IPS DF 6.9 (cell line): ENCODE measurements at places on chromosomes 2 and 18.

DNA sequence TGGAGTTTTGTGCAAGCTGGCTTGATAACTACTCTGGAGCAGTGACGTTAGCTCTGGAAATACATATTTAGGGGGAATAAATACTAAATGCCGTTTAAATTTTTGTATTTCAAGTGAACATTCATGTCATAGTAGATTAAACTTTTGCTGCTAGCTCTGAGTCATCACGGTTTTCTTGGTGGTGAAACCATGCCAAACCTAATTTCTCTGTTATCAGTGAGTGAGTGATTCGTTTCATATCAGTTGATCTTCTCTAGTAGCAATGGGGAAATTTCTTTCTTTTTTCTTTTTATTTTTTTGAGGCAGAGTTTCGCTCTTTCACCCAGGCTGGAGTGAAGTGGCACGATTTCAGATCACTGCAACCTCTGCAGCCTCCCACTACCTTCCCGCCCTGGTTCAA lies 211.1 kb downstream of the PTPRM start:
- no peaks in the 10 kb centered on the region for H3K36me3 ChIP-seq
- no peak for DNase-seq
- no peaks in the 10 kb centered on the region for H3K4me1 ChIP-seq
- H3K27me3 ChIP-seq = no peaks in the 10 kb centered on the region
- no peak overlapping the region for H3K4me3 ChIP-seq
- no peak overlapping the region for H3K27ac ChIP-seq

DNA sequence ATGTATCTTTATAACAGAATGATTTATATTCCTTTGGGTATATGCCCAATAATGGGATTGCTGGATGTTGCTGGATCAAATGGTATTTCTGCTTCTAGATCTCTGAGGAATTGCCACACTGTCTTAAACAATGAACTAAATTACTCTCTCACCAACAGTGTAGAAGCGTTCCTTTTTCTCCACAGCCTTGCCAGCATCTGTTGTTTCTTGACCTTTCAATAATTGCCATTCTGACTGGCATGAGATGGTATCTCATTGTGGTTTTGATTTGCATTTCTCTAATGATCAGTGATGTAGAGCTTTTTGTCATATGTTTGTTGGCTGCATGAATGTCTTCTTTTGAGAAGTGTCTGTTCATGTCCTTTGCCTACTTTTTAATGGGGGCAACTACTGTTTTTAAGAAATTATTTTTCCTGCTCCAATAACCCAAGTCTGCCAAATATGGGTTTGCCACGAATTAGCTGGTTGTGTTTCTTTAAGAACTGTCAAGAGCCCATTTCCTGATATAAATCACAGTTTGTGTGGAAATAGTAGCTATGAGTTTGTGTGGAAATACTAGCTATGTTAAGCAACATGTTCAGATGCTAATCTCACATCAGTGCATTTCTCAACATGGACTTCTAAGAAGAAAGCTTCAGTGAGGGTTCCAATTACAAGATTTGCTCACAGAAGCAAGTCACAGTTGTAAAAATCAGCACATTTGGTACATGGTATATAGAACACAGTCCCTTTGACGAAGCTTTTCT lies 259.4 kb downstream of the ANAPC1 start:
- no peak overlapping the region for H3K27ac ChIP-seq
- H3K36me3 ChIP-seq = no peaks in the 10 kb centered on the region
- DNase-seq = no peak
- H3K4me1 ChIP-seq = no peaks in the 10 kb centered on the region
- no peaks in the 10 kb centered on the region for H3K27me3 ChIP-seq
- H3K4me3 ChIP-seq = no peak overlapping the region

GRCh38 chr2:226123300-226123699 lies 676.3 kb downstream of the IRS1 start:
- H3K27me3 ChIP-seq = no peaks in the 10 kb centered on the region
- H3K36me3 ChIP-seq = no peaks in the 10 kb centered on the region
- H3K4me1 ChIP-seq = no peaks in the 10 kb centered on the region
- H3K4me3 ChIP-seq = no peak overlapping the region
- no peak for DNase-seq

GRCh38 chr18:12254820-12255511 lies 805 bp downstream of the CIDEA start:
- no peak for DNase-seq
- H3K27me3 ChIP-seq = peaks cover 35% of the 10 kb centered on the region
- peaks cover 8% of the 10 kb centered on the region; the same call in 1 of the 2 replicates for H3K4me1 ChIP-seq
- H3K27ac ChIP-seq = no peak overlapping the region
- no peaks in the 10 kb centered on the region for H3K36me3 ChIP-seq

DNA sequence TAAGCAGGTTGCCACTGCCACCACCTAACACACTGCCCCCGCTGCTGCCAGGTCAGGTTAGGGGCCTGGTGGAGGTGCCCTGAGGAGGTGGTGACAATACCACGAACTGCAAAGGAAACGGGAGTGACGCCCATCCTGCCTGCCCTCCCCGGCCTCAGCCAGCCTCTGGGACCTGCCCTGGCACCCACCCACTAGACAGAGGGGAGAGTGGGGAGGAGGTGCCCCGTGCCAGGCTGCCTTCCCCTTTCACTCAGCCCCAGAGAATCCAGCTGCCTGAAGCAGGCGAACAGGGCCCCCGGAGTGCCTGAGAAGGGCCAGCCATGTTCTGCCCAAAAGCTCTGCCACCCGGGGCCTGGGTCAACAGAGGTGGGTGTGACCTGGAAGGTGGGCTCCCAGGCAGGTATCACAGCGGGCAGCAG lies 44.5 kb upstream of the FOSL2 start:
- no peaks in the 10 kb centered on the region for H3K4me1 ChIP-seq
- H3K36me3 ChIP-seq = no peaks in the 10 kb centered on the region
- DNase-seq = no peak
- H3K4me3 ChIP-seq = no peak overlapping the region
- H3K27me3 ChIP-seq = no peaks in the 10 kb centered on the region

DNA sequence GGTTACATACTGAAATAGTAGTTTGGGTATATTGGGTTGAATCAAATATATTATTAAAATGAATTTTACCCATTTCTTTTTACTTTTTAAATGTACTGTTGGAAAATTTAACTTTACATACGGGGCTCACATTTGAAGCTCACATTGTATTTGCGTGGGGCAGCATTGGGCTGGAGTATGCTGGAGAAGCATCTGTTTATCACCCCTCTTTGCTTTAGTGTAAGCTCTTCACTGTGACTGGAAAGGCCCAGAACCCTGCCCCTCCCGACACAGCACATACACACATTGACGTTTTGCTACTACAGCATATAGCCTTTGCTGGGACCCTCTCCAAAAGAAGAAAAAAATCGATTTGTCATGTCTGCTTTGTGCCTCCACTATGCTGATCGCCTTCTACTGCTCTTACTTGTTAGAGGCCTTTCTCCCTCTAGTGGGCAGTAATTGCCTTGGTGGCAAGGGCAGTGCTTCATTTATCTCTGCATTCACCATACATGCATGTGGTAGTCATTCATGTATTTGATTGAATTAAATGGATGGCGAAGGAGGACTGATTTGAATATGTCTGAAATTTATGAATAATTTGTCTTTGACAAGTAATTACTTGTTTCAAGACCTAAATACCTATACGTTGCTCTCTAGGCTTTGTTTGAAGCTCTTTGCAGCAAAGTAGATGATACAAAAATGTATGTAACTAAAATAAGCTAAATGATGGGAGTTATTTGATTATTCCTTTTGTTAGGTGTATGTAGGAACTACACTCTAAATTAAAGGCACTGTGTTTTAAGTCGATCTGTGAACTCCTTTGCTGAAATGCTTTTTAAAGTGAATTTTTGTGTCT lies 37.4 kb downstream of the VAPA start:
- H3K36me3 ChIP-seq = peaks cover 6% of the 10 kb centered on the region; the same call in 1 of the 2 replicates
- H3K27ac ChIP-seq = no peak overlapping the region
- no peaks in the 10 kb centered on the region for H3K4me1 ChIP-seq
- no peak overlapping the region for H3K4me3 ChIP-seq

GRCh38 chr2:101714118-101714517 lies 16.6 kb downstream of the MAP4K4 start:
- no peak for DNase-seq
- no peaks in the 10 kb centered on the region for H3K36me3 ChIP-seq
- H3K4me1 ChIP-seq = peaks cover 1% of the 10 kb centered on the region; the same call in 1 of the 2 replicates

- H3K4me1 ChIP-seq = 0 out of 2 replicates have a peak, but pooled peaks cover 1% of the 10 kb centered on the region
- peaks cover 5% of the 10 kb centered on the region; the same call in 1 of the 2 replicates for H3K36me3 ChIP-seq
- no peak for DNase-seq
- H3K4me3 ChIP-seq = no peak overlapping the region
Measured at GRCh38 chr2:233447506-233448219, 93.4 kb downstream of the DGKD start.

DNA sequence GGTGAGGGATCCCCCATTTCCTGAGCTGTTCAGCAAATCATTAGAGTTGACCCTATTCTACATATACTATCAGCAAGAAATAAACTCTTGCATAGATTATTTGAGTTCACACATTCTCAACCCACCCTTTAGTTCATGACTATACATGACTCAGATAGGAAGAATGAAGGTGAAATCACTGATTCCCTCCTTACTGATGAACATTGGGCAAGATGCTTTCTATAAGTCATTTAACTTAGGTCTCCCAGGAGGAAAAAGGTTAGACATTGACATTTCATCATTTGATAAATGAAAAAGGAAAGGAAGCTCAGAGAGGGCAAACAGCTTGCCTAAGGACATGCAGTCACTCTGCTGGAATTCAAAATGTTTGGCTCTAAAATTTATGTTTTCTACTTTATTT lies 408.0 kb downstream of the TMEM182 start:
- H3K27ac ChIP-seq = no peak overlapping the region
- DNase-seq = no peak
- H3K4me3 ChIP-seq = no peak overlapping the region
- H3K4me1 ChIP-seq = no peaks in the 10 kb centered on the region
- no peaks in the 10 kb centered on the region for H3K27me3 ChIP-seq
- no peaks in the 10 kb centered on the region for H3K36me3 ChIP-seq

- no peak for DNase-seq
- no peaks in the 10 kb centered on the region for H3K4me1 ChIP-seq
- no peak overlapping the region for H3K4me3 ChIP-seq
- no peak overlapping the region for H3K27ac ChIP-seq
- no peaks in the 10 kb centered on the region for H3K36me3 ChIP-seq
Measured at GRCh38 chr2:86638712-86639111, 15.0 kb upstream of the RNF103 start.

GRCh38 chr2:229235131-229235914 lies 35.8 kb downstream of the PID1 start:
- DNase-seq = no peak
- no peaks in the 10 kb centered on the region for H3K36me3 ChIP-seq
- no peak overlapping the region for H3K27ac ChIP-seq
- no peaks in the 10 kb centered on the region for H3K27me3 ChIP-seq

DNA sequence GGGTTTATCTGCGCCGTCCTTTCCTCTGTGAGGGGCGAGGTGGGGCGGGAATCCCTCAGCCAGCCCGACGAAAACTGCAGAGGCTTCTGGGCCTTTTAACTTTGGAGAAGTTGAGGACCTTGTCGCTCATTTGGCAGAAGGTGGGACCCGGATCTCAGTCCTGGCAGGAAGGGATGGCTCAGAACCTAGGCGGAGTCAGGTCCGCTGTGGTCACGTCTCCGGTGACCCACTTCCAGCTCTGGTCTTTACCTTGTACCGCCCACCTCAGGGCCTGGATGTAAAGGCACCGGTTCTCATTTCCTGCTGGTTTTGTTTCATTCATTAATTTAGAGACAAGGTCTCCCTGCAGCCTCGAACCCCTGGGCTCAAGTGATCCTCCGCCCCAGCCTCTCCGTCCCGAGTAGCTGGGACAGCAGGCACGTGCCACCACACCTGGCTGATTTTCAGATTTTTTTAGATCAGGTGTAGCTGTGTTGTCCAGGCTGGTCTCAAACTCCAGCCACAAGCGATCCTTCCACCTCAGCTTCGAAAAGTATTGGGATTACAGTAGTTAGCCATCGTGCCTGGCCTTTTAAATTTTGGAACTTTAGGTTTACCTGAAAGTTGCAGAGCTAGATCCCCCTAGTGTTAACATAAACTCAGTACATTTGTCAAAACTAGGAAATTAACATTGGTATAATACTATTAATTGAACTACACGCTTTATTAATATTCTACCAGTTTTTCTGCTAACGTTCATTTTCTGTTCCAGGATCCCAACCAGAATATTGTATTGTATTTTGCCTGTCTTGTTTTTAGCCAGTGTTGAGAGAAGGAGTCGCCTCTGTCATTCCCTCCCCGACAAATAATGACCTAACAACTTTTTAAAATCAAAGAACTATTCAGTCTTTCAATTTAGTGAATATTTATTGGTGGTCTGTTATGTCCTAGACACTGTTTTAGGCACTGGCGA lies 852 bp downstream of the POLI start:
- no peaks in the 10 kb centered on the region for H3K27me3 ChIP-seq
- no peaks in the 10 kb centered on the region for H3K4me1 ChIP-seq
- H3K27ac ChIP-seq = peak overlapping the region; percentile 3
- no peak for DNase-seq

GRCh38 chr18:6708890-6709289 lies 20.6 kb upstream of the ARHGAP28 start:
- H3K4me1 ChIP-seq = no peaks in the 10 kb centered on the region
- H3K36me3 ChIP-seq = no peaks in the 10 kb centered on the region
- DNase-seq = no peak
- no peaks in the 10 kb centered on the region for H3K27me3 ChIP-seq
- H3K27ac ChIP-seq = no peak overlapping the region

DNA sequence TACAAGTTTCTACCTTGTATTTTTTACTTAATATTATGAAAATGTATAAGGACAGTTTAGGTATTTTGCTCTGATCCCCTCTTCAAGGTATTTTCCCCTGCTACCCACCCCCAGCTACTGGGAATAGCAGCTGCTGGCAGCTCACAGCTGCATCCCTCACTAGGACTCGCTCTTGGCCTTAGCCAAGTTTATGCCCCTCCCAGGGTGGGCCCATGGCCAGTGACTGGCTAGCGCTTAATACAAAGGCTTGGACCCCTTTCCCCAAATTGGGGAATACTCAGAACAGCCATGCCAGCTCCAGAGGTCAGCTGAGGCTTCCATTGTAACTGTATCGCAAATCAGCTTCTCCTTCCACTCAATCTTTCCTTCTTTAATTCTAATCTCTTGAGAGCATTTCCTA lies 131.3 kb downstream of the GFPT1 start:
- H3K4me3 ChIP-seq = no peak overlapping the region
- no peaks in the 10 kb centered on the region for H3K36me3 ChIP-seq
- H3K4me1 ChIP-seq = no peaks in the 10 kb centered on the region
- DNase-seq = no peak
- no peak overlapping the region for H3K27ac ChIP-seq

DNA sequence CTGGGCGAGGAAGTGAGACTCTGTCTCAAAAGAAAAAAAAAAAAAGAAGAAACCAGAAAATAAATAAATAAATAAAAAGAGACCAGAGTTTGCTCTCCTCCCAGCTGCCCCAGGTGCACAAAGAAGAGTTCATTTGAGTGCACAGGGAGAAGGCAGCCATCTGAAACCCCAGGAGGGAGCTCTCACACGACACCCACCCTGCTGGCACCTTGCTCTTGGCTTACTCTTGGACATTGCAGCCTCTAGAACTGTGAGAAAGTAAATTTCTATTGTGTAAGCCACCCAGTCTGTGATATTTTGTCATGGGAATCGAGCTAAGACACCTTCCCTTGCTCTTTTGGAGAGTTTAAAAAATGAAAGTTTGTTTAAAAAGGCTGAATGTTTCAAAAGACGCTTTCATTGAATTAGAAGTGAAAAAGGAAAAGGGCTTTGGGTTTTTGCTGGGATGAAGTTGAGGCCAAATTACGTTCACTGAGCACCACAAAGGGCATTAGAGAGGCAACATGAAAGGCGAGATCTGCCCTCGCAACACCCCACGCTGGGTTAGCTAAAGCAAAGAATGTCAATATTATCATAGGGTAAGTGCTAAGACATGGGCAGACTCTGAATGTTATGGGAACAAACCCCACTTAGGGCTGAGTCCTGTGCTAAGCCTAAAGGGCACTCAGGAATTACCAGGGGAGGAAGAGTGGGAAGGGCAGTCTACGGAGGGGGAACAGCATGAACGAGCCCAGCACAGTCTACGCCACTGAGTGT lies 128.9 kb upstream of the RIOK3 start:
- H3K36me3 ChIP-seq = no peaks in the 10 kb centered on the region
- H3K27me3 ChIP-seq = no peaks in the 10 kb centered on the region
- H3K27ac ChIP-seq = no peak overlapping the region
- no peak for DNase-seq
